ENCODE measurements at places on chromosomes 4 and X.

DNA sequence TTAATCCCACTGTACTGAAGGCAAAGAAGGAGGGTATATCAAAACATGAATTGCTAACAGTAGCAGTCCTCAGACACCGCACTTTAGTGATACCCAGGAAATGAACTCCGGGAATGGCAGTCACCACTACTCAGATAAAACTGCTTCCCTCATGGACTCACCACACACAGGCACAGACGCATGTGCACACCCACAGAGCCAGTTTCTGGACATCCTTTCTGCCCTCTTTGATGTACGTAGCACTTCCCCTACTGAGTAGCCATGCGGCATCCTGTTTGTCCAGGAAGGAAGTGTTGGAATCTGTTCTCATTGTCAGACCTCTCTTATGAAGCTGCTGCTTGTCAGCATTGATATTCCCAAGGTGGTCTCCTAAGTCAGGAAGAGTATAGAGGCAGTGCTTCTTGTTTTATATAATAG lies 95.7 kb downstream of the DCLK2 start:
- no peak for DNase-seq

DNA sequence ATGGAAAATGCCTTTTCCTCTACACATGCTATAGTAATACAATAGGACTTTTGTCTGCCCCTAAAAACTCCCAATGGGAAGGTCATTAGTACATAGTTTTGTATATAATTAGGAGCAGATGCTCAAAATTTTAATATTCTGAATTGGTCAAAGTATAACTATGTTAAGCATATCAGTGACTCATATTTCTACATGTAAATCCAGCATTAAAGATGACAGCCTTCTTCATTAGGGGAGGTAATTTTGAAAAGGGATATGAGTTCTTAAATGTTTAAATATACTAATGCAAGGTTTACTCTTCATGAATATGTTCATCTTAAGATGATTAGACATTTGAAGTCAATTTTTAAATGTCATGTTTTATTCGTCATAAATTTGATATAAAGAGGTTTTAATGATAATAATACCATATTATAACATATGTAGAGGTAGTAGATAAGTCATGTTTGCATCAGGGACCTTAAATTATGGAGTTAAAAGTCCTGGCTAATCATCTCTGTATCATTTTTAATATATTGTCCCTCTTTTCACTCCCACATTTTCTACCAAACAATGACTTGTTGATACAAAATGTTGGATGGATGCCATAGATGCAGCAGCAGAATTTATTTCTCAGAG lies 218.8 kb downstream of the STPG2 start:
- no peak for DNase-seq

- DNase-seq = peak; percentile 47
Measured at GRCh38 chr4:153223427-153223801, 19.2 kb downstream of the TRIM2 start.

GRCh38 chr4:26074712-26075430 lies 160.9 kb downstream of the SMIM20 start:
- peak; percentile 62 for DNase-seq

GRCh38 chrX:10875995-10876394 lies 235.1 kb upstream of the HCCS start:
- DNase-seq = no peak

- no peak for DNase-seq
Measured at GRCh38 chrX:52870046-52870445, 2.2 kb upstream of the XAGE3 start.

DNA sequence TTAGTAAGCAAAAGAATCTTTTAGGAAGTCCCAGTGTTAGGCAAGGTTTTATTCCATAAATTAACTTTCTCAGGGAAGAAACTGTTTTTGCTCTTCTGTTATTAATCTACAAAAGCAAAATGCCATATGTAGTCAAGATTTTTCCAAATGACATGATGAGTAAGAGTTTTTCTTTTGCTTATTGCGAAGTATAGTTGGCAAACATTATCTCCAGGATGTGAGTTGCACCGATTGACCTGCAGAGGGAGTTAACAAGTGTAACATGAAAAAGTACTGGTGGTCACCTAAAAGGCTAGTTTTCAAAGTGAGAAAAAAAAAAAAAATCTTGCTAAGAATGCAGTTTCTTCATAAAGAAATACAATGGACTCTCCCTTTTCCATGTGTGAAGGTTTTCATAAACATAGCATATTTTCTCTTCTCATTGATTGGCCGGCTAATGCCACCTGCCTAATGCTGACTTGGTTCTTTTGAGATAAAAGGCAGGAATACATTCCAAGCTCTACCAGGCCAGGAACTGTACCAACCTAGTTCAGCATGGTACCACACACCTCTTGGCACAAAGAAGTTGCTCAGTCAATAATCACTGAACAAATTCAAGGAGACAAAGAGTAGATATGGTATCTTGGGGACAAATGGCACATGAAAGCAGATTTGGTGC lies 100.2 kb downstream of the LNX1 start:
- DNase-seq = peak; percentile 64

DNA sequence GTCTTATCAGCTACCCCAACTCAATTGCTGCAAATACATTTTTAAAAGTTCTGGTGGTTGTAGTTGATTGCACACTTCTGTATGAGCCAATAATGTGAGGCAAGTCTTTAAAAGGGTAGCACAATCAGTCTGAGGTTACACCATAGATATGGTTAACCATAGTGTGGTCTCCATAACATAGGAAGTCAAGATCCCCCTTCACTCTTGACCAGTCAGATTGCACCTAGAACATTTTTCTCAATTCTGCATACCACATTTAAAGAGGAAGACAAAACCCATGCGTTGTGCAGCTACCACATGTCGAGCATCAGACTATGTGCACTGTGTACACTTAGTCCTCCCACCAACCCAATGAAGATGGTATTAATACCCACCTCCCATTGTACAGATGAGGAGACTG lies 26.5 kb upstream of the CYBB start:
- DNase-seq = peak; percentile 68

DNA sequence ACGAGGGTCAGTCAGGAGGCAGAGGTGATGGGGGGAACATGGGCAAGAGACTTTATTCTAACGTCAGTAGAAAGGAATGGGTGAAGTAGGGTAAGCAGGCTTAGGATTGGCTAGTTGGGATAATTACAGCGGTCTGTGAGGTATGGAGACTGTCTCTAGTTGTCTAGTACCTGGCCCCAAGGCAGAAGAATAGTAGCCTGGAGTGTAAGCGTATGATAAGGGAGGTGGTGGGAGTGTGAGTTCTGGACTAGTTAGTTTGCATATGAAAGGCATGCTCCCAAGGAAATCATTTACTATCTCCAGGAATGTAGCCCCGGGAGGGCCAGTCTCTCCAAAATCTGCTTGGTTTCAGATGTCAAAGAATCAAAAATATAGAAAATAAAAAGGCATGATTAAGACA lies 219.6 kb upstream of the ANXA3 start:
- DNase-seq = no peak

- DNase-seq = no peak
Measured at GRCh38 chrX:38694394-38694793, 106.9 kb upstream of the MID1IP1 start.

Data from hematopoietic multipotent progenitor cell treated with erythropoietin and hydrocortisone succinate and interleukin-3 and kit ligand, for 6 days (in vitro differentiated cells).